COLO829 (cell line): ENCODE measurements at places on chromosomes 6 and 20.

GRCh38 chr6:7727086-7727945, 1.4 kb downstream of the BMP6 start:
- no peak for DNase-seq

DNA sequence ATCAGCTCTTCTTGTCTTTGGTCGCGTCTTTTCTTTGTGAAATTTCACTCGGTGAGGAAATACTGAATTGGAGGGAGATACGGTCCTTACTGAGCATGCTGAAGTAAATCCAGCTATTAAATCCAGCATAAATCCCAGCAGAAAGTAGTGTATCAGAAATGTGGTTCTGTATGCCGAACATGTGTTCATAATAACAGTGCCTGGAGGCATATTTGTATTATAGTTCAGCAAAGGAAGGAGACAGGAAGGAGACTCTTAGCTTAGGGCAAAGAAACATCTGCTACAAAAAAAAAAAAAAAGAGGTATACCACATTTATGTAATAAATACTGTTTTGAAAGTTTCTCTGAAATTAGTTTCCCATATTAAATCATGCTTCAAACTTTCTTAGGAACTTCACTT, 211.8 kb downstream of the PLCB4 start:
- no peak for DNase-seq

DNA sequence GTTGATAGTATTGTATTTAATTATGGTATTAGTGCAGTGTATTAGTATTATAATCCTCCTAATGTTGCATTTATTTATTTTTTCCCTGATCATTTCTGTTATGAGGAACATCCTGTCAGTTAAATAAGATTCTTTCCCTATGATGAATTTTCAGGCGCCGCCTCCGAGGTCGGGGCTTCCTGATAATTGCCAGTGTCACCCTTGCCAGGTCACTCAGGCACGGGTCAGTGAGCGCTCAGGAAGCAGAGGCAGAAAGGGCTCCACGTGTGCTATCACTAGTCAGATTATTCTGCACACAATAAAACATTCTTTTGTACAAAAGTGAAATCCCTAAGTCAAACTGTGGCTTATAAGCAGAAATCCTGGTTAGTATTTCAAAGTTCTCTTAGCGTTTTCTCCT, 64.8 kb downstream of the TSHZ2 start:
- DNase-seq = no peak

- DNase-seq = no peak
Observed at GRCh38 chr20:16158090-16158975, 414.9 kb downstream of the KIF16B start.

DNA sequence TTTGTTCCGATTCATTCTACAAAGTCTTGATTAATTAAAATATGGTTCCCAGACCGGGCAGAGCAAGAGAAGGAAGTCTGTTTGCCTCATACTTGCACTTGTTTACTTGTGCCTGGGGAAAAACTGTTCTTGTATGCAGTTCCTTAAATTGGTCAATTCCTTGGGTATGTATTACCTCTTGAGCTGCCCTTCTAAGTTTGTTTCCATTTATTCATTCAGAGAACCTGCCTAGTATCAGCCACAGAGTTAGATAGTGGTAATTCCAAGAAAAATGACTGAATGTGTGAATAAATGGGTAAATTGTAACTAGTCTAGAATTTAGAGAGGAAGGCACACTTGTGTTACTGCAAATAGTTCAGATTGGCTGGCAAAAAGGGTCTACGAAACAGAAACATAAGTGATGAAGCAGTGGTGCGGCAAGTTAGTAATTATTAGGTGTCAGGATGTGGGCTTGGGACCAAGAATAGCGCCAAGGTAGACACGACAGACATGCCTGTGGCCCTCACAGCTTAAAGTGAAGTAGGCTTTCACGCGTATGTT, 525 bp upstream of the MAK start:
- DNase-seq = no peak

DNA sequence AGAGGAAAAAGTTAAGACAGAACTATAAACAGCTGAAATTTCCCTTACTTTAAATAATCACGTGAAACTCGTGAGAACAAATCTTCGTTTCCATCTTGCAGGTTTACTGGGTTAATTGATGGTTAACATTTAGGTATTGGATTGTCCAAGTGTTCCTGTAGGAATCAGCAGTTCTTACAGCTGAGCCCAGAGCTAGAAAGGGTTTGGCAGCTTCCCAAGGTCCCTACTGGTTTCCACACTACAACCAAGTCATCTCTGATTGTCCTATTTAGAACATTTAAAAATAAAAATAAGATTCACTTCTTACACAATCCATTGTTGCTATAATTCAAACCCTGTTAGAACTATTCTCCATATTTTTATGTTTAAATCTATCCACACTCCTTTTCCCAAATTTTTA, 15.8 kb downstream of the MPC1 start:
- DNase-seq = no peak

- DNase-seq = no peak
Observed at GRCh38 chr6:36201612-36202011, 5.1 kb downstream of the BRPF3 start.

DNA sequence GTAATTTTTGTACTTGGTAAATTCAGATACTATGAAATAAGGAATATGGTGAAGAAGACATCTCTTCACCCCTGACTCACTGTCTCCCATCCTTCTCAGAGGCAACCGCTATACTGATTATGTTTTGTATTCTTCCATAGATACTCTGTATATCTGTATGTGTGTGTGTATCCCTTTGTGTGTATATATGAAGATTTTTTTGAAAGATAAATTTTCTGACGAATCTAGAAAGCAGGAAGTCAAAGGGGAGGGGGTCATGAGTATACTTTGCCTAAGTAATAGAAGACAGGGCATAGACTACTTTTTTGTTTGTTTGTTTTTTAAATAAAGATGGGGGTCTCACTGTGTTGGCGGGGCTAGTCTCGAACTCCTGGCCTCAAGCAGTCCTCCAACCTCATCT, 48.2 kb downstream of the TOP1 start:
- DNase-seq = no peak

DNA sequence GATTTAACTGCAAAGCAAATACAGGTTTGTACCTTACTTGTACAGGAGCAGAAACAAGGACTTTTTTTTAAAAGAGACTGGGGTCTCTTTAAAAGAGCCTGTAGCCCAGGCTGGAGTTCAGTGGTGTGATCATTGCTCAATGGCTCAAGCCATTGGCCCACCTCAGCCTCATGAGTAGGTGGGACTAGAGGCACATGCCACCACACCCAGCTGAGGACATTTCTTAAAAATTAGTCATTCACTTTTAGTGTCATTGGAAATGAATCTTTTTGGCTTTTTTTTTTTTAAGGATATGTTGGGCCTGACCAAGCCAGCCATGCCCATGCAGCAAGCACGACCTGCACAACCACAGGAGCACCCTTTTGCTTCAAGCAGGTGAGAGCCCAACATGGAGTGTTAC, 16.9 kb downstream of the SEC23B start:
- no peak for DNase-seq

DNA sequence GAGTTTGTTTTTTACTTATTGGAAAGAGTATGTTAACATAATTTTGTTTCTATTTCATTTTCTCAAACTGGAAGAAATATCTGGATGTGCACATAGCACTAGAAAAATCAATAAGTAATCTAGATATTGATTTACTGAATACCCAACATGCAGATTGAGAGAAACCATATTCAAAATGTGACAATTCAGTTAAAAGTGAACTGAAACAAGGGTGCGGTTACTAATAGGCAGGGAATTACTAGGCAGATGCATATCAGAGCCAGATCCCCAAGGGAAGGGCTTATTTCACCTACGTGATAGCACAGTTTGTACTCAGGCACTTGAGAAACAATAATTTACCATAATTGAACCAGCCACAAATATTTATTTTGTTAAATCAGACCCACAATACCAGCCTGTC, 493.1 kb upstream of the FLRT3 start:
- DNase-seq = no peak

DNA sequence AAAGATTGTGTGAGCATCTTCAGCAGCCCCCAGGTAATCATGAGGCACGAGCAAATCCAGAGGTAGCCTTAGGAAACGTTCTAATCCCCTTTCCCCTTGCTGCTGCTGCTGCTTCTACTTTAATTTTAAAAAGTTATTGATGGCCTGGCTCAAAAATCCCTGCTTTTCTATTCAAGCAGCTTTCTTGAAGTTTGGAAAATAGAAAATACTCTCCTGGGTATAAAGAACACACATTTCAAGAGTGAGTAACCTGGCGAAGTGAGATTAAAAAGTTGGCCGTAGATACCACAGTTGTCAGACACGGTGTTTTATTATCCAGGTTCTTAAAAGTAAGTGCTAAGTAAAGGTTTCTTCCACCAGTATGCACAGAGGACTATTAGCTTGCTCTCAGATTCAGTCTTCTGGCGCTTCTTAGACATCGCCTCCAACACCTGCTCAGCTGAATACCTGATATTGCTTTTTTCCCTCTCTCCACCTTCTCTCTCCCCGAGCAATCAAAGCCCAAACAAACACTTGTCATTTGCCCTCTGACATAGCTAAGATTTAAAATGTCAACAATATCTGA, 150.7 kb downstream of the EDN3 start:
- DNase-seq = no peak

DNA sequence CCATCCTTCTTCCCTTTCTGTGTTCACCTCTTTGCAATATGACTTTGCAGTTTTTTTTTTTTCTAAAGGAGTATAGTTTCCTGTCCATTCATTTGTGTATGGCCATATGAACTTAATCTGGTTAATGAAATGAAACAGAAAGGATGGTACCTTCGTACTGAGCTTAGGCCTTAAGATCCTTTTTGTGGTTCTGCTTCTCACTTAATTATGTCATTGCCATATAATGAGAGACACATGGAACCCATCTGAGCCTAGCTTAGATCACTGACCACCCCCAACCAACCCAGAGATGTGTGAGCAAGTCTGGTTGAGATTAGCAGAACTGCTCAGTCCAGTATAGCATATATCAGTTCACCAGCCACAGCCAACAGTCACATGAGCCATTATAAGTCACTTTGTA, 1179.6 kb downstream of the HACE1 start:
- DNase-seq = no peak

DNA sequence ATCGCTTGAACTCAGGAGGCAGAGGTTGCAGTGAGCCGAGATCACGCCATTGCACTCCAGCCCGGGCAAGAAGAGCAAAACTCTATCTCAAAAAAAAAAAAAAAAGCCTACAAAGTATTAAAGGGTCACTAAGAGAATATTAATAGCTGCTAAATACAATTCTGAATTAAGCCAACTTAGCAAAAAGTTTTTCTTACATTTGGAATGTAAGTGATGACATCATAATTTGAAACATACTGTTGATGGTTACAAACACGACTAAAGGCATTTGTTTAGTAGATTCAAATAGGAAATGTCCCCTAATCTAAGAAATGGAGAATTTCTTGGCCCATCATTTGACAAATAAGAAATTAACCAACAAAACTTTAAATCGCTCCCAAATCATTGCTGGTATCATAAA, 282.8 kb downstream of the RNGTT start:
- DNase-seq = no peak

DNA sequence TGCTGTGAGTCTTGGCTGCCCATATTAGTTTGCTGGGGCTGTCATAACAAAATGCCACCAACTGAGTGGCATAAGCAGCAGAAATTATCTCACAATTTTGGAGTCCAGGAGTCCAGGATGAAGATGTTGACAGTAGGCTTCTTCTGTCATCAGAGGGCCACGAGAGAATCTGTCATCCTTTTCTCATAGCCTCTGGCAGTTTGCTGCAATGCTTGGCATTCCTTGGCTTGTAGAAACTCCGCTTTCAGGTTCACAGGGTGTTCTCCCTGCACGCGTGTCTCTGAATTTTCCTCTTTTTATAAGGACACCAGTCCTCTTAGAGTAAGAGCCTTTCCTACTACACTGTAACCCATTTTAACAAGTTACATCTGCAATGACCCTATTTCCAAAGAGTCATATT, 838.4 kb downstream of the TFAP2A start:
- no peak for DNase-seq

GRCh38 chr6:6390849-6391602, 70.6 kb upstream of the F13A1 start:
- no peak for DNase-seq

- DNase-seq = no peak
Observed at GRCh38 chr6:123677897-123678296, 41.1 kb upstream of the TRDN start.

DNA sequence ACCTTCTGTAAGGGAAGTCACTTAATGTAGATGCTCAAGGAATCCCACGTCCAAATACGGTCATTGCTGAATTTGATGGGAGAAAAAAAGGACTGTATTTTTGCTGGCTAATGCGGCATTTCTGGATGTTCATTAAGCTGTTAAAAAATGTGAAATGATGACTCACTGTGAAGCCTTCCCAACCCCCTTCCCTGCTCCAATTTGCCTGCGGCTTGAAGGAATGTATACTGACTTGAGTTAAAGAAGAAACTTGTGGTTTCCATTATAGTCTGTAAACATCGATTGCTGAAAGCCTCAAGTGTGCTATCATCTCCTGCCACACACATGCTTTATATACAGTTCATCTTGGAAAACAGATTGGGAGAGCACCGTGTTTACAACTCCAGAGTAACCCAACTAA, 249.1 kb upstream of the JAG1 start:
- peak; percentile 75 for DNase-seq

GRCh38 chr6:161238081-161238480, 35.8 kb downstream of the AGPAT4 start:
- DNase-seq = no peak

DNA sequence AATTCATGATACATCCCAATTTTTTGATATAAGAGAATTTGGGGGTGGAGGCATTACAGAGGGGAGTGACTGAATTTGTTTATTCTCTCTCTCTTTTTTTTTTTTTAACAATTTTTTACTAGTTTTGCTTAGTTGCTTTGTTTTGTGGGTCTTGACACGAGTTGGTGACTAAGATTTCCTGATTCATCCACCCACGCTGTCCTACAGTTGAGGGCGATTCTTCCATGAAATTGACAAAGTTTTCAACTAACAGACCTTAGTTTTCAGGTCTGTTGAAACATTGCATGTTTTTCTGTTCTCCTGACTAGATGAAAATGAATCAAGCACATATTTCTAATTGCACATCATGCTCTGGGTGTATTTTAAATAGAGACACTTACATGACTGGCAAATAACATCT, 613.8 kb downstream of the TFAP2B start:
- DNase-seq = peak; percentile 66

GRCh38 chr20:63873477-63873971, 8.5 kb downstream of the TPD52L2 start:
- DNase-seq = no peak

- no peak for DNase-seq
Observed at GRCh38 chr6:33587529-33587928, 7.5 kb upstream of the BAK1 start.

GRCh38 chr6:104613416-104614001, 246.2 kb downstream of the HACE1 start:
- no peak for DNase-seq
